ENCODE measurements at places on chromosomes 13 and 19.

GRCh38 chr13:24328145-24328544 is 18.8 kb downstream of the C1QTNF9 start:
- DNase-seq: no peak

GRCh38 chr13:92991692-92992091 is 234.9 kb upstream of the GPC6 start:
- DNase-seq: no peak

GRCh38 chr13:30692113-30692512 is 43.2 kb upstream of the ALOX5AP start:
- DNase-seq: no peak

- DNase-seq: no peak
These were observed 966.7 kb downstream of the PCDH17 start for GRCh38 chr13:58598241-58598640.

DNA sequence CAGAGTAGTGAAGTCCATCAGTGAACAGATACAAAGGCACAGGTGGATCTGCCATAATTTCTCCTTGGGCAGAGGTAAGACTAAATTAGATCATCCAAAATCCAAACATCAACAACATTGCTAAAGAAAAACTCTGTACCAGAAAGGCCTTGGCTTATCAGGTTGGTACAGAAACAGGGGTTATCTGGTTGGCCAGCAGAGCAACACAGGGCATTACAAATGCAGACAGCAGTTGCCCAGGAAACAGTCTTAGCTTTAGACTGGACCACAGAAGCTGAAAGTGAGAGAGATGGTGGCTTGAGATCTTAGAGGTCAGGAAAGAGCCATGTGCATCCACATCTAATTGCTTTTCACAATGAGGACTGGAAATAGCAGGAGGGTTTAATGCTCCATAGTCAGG is 26.6 kb upstream of the DGKH start:
- DNase-seq: no peak

DNA sequence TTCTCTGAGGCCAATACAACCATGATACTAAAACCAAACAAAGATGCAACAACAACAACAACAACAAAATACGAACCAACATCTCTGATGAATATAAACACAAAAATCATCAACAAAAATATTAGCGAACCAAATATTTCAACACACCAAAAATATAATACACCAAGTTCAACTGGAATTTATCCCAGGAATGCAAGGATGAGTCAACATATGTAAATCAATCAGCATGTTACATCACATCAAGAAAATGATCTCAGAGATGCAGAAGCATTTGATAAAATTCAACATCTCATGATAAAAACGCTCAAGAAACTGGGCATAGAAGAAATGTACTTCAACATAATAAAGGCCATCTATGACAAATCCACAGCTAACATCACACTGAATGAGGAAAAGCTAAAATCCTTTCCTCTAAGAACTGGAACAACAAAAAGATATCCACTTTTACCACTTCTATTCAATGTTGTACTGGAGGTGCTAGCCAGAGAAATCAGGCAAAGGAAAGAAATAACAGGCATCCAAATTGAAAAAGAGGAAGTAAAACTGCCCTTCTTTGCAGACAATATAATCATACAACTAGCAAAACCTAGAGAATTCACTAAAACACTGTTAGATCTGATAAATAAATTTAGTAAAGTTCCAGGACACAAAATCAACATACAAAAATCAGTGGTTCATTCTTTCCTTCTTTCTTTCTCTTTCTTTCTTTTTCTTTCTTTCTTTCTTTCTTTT is 2448.7 kb upstream of the PCDH20 start:
- no peak for DNase-seq

GRCh38 chr13:40624383-40624782 is 42.1 kb downstream of the FOXO1 start:
- DNase-seq: peak; percentile 28

GRCh38 chr19:7506385-7507328 is 9.2 kb upstream of the ZNF358 start:
- no peak for DNase-seq

DNA sequence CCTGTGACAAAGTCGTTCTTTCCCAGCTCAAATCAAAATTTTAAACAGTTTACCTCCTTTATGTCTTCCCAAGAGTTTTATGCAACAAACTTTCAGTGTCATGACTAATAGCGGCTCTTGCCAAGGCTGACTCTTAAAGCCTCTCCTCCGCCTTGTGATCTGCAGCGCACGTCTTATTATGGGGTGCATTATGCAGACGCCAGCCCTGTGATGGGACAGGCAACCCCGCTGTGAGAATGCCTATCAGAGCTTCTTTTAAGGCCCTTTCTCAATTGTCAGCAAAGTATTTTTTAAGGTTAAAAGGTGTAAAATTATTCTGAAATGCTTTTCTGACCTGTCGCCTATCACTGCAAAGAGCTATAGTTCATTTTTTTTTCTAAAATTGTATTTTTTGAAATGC is 152.8 kb downstream of the SOX1 start:
- DNase-seq: no peak

DNA sequence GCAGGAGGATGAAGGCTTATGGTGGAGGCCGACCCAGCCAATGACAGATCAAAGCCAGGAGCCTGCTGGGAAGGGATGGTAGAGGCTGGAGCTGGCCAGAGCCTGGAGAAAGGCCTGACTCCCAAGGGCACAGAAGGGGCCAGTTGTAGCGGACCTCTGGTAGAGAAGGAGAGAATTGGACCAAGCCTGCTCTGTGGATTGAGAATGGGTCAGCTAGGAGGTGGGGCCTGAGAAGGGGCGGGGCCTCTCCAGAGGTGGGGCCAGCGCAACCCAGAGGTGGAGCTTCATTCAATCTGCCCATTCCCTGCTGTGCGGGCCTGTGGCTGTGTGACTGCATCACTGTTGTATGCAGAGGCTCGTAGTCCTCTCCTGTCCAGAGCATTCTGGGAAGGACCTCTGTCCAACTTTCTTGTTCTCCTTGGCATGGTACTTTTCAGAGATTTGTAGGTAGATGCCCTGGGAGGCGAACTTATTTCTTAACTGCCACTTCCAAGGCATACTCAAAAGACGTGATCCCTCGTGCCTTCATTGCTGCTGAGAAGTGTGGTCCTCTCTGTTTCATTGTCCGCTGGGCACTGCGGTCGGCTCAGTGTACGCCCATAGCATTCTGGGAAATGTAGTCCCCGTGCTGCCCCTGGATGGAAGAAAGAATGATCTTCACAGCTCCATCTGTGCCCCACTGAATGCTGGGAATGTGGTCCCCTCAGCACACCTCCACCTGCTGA is 6.7 kb downstream of the GRIN2D start:
- DNase-seq: no peak

GRCh38 chr13:60411983-60412382 is 15.0 kb downstream of the TDRD3 start:
- DNase-seq: no peak

- DNase-seq: no peak
These were observed 26.9 kb upstream of the PIK3R2 start for GRCh38 chr19:18126097-18126496.

- no peak for DNase-seq
These were observed 63.8 kb upstream of the RXFP2 start for GRCh38 chr13:31675440-31675953.

DNA sequence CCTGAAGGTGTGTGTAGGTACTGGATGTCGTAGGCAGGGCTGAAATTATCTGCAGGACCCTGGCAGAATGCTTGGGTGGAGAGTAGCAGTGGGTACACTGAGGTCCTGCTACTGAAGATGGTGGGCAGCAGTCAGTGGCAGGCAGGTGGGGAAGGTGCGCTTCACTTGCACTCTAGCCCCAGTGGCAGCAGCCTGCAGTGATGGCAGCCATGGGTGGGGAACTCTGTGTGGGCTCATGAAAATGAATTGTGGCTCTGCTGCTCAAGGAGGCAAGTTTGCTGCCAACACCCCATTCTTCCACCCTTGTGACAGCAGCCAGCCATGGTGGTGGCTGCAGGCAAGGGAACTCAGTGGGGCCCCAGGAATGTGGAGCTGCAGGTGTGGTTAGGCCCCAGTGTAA is 1242.7 kb upstream of the MIR17HG start:
- no peak for DNase-seq

DNA sequence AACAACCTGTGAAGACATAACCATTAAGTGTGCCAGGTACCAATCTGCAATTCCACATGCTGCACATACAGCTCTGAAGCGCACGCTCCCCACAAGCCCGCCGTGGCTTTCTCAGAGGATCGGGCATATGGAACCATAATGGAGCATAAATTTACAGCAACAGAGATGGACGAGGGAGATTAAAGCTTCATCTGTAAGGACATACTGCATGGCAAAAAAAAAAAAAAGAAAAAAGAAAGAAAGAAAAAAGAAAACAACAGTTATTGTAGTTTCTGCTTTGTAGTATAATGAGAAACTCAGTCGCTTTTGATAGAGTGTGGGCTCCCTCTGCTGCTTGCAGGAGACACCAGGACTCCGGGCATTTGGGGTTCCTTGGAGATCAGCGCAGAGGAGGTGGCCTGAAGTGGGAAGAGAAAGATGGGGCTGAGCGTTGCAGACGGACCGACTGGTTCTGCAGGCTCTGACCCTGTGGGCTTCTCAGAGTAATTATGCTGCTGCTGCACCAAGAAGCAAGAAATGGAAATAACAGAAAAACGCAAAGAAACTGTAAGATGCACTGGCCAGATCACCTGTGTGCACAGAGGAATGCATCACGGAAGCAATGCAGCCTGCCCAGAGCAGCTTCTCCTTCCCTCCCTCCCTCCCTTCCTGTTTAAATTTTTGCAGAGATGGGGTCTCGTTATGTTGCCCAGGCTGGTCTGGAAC is 10.8 kb upstream of the PDCD5 start:
- peak; percentile 22 for DNase-seq

GRCh38 chr13:111005808-111006505 is 91.1 kb upstream of the ANKRD10 start:
- DNase-seq: no peak

DNA sequence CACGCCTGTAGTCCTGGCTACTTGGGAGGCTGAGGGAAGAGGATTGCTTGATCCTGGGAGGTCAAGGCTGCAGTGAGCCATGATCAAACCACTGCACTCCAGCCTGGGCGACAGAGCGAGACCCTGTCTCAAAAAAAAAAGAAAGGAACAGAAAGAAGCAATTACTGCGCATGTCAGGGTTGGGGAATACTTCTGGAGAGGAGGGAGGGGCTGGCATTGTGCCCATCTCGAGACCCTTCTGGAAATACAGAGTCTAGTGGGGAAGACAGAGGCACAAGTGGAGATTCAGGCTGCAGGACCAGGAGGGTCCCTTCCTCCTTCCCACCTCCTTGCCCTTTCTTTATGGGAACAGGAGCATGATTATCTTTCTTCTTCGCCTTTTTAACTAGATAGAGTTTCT is 30.8 kb downstream of the PRR22 start:
- no peak for DNase-seq

DNA sequence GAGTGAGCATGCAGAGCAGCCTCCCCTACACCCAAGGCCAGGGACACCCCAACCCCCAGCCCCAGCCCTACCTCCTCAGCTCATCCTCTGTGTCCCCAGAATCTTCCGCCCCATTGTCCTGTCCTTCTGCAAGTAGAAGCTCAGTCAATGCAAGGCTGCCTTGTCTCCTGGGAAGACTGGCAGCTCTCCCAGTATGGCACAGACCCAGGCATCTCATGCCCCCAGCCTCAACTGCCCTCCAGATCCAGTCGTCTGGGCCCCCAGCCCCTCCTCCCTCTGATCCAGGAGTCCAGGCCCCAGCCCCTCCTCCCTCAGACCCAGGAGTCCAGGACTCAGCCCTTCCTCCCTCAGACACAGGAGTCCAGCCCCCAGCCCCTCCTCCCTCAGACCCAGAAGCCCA is 13.0 kb downstream of the ZNF575 start:
- DNase-seq: no peak

DNA sequence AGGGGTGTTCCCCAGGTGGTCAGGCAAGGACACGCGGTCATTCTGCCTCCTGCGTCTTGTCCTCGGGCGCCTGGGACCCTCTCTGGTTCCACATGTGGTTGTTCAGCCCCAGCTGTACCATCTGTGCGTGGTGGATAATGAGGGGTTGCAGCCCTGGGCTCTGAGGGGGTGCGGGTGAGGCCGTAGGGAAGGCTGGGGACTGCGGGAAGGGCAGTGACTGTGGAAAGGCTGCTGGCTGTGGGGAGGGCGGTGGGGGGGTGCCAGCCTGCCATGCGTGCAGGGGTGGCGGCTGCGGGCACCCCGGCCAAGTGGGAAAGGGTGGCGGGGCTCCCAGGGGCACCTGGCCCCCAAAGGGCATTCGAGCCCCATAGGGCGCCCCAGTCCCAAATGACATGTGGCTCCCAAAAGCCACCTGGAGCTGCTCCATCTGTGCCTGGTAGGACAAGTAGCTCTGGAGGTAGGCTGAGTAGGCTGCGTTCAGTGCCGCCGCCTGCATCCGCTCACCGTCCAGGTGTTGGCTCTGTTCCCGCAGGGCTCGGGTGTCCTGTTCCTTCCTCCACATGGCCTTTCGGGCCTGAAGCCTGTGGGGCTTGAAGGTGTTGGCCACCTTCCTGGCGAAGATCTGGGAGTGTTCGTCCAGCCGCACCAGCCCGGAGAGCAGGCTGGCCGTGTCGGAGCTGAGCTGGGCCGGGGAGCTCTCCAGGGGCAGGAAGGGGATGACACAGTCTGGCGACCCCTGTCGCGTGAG is 15.1 kb downstream of the TICAM1 start:
- DNase-seq: no peak

DNA sequence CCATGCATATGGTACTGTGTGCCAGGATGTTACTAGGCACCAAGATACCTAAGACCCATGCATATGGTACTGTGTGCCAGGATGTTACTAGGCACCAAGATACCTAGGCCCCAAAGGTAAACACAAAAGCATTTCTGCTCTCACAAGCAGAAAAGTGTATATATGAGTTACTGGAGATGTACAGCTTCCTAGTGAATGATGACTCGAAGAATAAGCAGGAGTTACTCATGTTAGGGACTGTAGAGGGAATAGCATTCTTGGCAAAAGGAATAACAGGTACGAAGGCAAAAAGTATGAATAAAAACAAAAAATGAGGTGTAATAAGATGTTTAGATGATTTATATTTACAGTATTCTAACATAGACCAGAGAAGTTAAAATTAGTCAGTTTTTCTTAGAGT is 383.7 kb downstream of the DIAPH3 start:
- DNase-seq: no peak

- no peak for DNase-seq
These were observed 137.0 kb downstream of the SLITRK6 start for GRCh38 chr13:85662186-85662585.

GRCh38 chr19:11927227-11927626 is 2.3 kb downstream of the ZNF700 start:
- no peak for DNase-seq

GRCh38 chr13:50072676-50073075 is 57.4 kb downstream of the KCNRG start:
- no peak for DNase-seq

- DNase-seq: no peak
These were observed 339.2 kb downstream of the MYO16 start for GRCh38 chr13:108968566-108968965.

GRCh38 chr19:16564842-16565241 is 7.4 kb downstream of the SLC35E1 start:
- DNase-seq: no peak

Measured in stimulated activated CD4-positive, alpha-beta T cell treated with anti-CD3 and anti-CD28 coated beads, TNF-alpha, amount 100 ng/mL, for 4 hours (primary cell).